ENCODE measurements at places on chromosomes 4 and X.

DNA sequence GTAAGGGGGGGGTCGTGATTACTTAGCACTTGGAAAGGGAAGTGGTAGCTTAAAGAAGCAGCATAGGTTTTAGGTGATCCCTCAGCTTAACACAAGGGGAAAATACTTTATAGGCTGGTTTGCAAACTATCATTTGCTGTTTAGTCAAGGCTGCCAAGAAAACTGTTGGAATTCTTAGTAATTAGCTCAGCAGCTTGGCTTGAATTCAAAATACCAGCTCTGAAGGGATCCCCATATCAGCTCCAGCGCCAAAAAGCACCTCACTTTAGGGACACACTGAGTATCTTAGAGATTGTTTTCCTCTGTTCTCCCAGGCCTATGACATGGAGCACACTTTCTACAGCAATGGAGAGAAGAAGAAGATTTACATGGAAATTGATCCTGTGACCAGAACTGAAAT, 8.8 kb downstream of the TNMD start:
- no peak for DNase-seq

GRCh38 chr4:181966104-181966551, 277.1 kb upstream of the TENM3 start:
- no peak for DNase-seq

DNA sequence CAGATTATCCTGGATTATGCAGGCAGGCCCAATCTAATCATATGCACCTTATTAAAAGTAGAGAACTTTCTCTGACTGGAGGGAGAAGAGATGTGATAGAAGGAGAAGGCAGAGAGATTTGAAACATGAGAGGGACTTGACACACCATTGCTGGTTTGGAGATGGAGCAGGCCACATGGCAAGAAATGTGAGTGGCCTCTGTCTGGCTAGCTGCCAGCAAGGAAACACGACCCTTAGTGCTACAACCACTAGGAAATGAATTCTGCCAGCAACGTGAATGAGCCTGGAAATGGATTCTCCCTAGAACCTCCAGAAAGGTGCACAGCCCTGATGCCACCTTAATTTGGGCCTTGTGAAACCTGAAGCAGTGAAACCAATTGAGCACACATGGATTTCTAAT, 79.5 kb upstream of the MBNL3 start:
- DNase-seq = no peak

DNA sequence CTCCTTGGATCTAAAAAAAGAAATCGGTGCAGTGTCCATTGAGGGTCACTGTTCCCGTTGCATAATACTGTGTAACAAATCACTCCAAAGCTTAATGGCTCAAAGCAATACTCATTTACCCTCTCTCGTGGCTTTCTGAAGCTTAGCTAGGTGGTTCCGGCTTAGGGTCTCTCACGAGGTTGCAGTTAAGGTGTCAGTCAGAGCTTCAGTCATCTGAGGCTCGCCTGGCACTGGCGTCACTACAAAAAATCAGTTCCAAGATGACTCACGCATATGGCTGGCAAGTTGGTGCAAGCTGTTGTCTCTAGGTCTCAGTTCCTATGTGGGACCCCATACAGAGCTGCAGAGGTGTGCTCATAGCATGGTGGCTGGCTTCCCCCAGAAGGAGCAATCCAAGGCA, 91.0 kb downstream of the BEND2 start:
- DNase-seq = no peak

- no peak for DNase-seq
Measured at GRCh38 chr4:7075962-7076695, 8.3 kb upstream of the GRPEL1 start.

- DNase-seq = no peak
Measured at GRCh38 chrX:87525771-87526229, 8.2 kb downstream of the KLHL4 start.

DNA sequence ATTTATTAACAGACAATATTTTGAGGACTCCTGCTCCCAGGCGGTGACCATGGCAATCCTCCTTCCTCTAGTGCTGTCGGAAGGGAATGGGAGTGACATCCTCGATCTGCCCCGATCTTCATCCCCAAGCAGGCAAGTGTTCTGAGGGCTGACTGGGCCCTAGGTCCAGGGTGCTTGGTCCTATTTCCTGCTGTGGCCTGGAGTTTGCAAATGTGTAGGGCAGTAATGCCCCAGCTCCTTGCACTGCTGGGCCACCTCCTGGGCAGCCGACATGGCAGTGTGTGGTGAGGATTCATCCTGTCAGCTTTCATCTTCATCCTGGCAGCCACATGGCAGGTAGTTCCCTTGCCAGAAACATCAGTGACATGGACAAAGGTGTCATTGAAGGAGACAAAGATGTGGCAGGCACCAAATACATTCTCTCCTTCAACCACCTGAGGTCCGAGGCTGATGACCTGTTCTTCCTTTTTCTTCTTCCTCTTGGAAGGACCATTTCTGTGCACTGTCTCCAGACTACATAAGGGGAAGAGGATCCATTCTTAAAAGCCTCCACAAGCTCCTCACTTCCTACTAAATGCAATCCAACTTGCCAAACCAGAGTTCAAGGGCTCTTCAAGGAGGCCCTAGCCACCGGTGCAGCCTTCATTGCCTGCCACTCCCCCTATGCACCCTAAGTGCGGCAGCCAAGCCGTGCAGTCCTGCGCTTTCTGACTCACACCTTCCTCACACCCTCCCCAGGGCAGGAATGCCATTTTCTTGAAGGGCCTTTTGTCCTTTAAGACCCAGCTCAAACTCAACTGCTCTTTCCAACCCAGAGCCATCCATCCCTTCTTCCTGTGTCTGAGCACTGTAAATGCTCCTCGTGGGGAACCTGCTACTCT, 65.7 kb downstream of the TMEM154 start:
- DNase-seq = no peak

GRCh38 chr4:139624441-139625092, 41.1 kb upstream of the MGST2 start:
- no peak for DNase-seq

DNA sequence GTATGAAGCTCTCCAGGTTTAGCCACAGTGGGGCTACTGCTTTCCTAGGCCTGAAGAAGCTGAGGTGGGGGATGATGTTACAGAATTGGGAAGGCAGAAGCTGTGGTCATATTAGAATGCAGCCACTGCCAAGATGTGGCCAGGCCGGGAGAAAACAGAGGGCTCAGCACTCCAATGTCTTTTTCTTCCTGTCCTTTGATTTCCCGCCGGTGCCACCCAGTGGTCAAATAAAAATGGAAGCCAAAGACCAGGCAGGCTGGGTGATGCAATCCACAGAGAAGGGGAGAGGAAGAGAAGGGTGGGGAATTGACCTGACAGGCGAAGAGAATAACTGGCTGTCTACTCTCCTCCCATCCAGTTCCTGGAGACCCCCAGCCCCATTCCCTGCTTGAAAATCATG, 94.9 kb upstream of the SHISA3 start:
- DNase-seq = peak; percentile 38

DNA sequence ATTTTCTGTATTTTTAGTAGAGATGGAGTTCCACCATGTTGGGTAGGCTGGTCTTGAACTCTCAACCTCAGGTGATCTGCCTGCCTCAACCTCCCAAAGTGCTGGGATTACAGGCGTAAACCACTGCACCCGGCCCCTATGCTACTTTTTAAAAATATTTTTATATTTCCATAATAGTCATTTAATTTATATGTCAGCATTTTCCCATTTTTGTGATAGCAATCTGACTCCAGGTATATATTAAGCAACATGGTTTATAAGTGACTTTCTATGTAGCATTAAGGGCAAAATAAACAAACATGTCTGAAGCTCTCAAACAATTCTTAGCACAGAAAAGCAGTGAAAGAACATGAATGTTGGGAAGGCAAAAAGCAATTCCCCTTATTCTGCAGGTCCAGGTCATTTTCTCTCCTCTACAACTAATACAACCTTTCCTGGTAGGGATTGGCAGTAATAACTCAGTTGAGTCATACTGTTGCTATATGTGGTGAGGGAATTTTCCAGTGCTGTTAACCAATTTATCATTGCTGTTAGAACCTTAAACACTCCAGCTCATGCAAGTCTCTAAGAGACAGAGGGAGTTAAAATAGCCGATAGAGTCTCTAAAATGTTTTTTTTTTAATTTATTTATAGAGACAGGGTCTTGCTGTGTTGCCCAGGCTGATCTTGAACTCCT, 24.0 kb downstream of the SMIM14 start:
- DNase-seq = no peak

- DNase-seq = no peak
Measured at GRCh38 chr4:126213996-126214395, 899.2 kb downstream of the FAT4 start.

- no peak for DNase-seq
Measured at GRCh38 chrX:20388594-20388993, 121.9 kb upstream of the RPS6KA3 start.

DNA sequence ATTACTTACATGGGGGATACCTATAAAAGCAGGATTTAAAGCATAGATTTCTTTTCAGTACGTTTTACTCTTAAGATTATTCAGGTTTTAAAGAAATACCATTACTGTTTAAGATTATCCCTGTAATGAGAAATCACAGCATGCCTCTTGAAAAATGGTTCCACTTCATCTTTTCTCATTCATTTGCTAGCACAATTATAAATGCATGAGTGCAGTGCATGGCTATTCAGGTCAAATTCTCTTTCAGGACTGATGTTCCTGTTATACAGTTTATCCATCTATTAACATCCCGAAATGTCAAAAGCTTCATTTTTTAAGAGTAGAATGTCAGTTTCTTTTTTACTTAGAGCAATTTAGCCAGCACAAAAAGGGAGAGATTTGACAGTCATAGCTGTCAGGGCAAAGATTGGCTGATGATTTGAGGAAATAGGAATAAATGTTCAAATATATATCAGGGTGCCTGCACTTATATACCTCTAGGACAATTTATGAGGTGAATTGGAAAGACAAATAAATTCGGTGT, 135.2 kb downstream of the ADGRL3 start:
- no peak for DNase-seq

DNA sequence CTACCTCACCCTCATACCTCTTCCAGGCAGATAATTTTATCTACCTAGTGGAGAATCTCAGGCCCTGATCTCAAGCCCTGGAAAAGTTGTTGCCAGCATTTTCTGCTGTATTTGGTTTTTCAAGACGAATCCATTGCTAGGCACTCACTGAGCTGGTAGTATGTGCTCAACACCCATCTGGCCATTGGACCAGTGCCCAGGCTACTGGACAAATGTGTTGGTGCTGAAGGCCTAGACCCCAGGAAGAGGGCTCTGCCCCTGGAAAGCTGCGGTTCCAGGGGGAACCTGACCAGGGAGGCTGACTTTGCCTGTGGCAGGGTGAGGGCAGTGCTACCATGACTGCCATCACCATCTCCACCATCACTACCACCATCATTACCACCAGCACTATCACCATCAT, 72.4 kb downstream of the PSAPL1 start:
- DNase-seq = no peak

DNA sequence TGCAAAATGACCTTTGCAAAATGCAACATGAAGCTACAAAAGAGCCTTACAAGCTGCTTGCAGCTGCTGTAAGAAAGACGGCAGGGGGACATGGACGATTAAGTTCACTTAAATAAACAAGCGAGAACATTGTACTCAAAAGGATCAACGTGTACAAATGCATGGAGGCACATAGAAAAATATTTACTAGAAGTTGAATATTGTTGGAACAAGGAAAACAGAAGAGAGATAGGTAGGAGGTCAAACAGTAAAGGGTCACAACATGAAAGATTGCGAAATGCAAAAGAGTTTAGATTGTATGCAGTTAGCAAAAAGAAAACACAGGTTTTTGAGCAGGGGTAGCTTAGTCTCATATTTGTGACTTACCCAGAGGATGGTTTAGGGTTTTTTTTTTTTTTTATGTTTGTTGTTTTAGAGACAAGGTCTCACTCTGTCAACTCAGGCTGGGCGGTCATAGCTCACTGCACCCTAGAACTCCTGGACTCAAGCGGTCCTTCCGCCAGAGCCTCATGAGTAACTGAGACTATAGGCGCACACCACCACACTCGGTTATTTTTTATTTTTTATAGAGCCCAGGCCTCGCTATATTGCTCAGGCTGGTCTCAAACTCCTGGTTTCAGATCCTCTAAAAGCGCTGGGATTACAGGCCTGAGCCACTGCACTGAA, 1.4 kb upstream of the PHF8 start:
- peak; percentile 27 for DNase-seq

DNA sequence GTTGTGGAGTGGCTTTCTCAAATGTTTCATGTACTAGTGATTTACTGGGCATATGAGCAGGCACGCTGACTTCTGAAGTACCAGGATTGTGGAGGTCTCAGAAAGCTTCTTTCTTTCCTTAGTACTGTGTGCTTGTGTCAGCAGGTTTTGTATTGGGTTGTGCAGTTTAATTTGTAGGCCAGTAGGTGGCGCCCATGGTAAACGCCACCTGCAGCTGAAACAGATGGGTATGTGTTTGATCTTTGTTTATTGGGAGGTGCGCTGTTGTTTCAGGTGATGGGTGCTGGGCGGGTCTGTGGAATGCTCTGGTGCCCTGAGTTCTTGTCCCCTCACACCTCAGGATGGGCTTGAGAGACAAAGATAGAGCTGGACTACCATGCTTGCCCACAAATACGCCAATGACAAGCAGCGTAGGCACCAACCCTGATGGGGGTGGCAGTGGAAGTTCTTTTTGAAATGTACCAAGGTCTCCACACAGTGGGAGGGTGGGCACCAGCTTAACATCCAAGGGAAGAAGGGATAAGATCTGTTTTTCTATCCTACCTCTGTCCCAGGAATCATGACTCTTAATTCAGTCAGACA, 141.5 kb downstream of the RPS6KA6 start:
- peak; percentile 9 for DNase-seq

- DNase-seq = no peak
Measured at GRCh38 chrX:135393051-135393450, 28.7 kb upstream of the SMIM10L2A start.

GRCh38 chrX:22652596-22652995, 347.2 kb upstream of the DDX53 start:
- DNase-seq = no peak

GRCh38 chr4:68076194-68076593, 53.5 kb downstream of the TMPRSS11F start:
- DNase-seq = no peak

DNA sequence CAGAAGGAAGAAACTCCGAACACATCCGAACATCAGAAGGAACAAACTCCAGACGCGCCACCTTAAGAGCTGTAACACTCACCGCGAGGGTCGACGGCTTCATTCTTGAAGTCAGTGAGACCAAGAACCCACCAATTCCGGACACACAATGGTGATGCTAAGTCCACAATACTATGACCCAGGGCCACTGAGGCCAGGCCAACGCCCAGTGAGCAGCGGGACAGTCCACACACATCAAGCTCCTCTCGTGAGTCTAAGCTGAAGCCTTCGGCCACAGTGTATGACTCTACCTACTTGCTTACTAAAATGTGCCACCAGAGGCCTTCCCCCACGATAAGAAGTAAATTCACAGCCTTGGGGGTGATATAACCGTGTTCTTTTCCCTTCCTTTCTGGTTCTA, 10.2 kb upstream of the CDKN2AIP start:
- no peak for DNase-seq

- DNase-seq = no peak
Measured at GRCh38 chr4:24801136-24801855, 5.9 kb downstream of the SOD3 start.

- DNase-seq = no peak
Measured at GRCh38 chrX:130179170-130179569, 7.4 kb downstream of the RAB33A start.
